ENCODE measurements at places on chromosomes 11 and 22.

DNA sequence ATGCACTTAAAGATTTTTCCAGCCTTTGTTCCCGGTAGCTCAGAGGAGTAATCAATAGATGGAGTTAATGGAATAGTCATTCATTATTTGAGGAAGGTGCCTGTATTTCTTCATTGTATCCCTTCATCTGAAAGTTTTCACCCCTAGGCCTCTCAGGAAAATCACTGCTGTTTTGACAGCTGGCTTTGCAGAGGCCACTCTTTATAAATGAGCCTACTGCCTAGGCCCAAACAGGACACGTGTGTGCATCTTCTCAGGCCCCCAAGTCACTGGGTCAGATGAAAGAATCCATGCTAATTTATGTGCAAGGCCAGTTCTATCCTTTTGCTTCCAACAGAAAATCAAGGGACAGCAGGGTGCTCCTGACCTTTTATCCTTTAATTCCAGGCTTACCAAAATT is 76.8 kb downstream of the MPPED2 start:
- no peak for DNase-seq

DNA sequence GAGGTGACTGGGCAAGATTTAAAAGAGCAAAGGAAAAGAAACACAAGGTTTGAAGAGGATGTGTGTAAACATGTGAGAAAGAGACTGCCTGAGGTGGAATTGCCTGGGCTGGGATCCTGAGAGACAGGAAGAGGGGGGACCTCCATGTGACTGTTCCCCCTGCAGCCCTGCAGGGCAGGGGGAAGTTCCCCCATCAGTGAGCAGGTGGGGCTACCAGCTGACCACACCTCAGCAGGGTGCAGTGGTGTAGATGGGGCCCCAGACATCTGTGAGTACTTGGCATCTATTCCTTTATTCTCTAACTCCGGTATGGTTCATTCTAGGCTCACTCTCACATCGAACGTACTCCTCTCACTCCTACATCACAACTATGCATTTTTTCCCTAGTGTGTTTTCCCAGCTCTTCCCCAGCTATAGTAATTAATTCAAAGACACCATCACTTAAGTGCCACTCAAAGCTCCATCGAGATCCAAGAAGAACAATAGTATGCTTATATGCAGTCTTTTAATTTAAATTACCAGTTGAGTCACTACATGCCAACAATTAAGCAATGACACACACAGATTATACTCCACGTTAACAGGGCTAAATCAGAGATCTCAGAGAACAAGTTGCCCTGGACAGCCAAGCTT is 42.7 kb downstream of the LGR4 start:
- DNase-seq: no peak

DNA sequence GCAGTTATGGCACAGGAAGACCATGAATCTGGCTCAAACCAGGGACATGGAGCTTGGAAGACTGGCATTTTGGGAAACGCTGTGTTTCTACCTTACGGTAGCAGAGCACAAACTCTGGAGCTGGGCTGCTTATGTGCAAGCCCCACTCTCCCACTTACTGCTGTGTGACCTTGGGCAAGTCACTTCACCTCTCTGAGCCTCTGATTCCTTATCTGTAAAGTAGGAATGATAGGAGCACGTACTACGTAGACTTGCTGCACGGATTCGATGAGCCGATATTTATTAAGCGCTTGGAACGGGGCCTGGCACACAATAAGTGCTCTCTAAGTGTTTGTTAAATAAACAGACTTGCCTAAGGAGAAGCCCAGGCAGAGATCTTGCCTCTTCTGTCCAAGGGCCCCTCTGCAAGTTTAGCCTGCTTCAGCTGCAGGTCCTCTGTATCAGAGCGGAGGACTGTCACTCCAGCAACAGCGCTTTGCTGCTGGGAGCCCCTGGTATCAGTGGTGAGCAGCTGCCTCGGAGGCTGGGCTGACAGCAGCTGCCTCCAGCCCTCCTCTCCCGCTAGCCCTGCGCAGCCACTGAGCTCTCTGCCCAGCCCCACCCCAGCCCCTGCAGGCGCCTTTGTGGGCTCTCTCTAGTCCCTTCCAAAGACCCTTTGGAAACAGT is 96.9 kb upstream of the ANO1 start:
- DNase-seq: no peak

DNA sequence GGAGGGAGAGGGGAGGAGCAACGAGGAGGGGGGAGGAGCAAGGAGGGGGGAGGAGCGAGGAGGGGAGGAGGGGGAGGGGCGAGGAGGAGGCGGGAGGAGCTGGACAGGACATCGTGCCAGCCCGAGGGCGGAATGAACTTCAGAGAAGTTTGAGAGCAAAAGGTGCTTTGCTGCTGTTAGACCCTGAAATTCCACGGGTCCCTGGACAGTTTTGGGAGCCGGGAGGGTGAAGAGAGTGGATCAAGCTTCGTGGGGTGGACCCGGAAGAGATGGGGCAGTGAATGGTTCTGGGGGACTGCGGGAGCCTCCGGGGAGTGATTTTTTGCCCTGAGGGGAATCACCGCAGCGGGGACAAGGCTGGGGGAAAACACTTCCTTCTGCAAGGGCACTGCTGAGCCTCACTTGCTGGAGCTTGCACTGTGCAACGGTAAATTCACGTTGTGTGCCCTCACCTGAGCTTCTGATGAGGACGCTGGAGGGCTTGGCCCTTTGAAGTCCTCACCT is 10.7 kb upstream of the NLRP6 start:
- DNase-seq: peak; percentile 22

- no peak for DNase-seq
These were observed 110.9 kb downstream of the DYNC2H1 start for GRCh38 chr11:103220133-103220532.

DNA sequence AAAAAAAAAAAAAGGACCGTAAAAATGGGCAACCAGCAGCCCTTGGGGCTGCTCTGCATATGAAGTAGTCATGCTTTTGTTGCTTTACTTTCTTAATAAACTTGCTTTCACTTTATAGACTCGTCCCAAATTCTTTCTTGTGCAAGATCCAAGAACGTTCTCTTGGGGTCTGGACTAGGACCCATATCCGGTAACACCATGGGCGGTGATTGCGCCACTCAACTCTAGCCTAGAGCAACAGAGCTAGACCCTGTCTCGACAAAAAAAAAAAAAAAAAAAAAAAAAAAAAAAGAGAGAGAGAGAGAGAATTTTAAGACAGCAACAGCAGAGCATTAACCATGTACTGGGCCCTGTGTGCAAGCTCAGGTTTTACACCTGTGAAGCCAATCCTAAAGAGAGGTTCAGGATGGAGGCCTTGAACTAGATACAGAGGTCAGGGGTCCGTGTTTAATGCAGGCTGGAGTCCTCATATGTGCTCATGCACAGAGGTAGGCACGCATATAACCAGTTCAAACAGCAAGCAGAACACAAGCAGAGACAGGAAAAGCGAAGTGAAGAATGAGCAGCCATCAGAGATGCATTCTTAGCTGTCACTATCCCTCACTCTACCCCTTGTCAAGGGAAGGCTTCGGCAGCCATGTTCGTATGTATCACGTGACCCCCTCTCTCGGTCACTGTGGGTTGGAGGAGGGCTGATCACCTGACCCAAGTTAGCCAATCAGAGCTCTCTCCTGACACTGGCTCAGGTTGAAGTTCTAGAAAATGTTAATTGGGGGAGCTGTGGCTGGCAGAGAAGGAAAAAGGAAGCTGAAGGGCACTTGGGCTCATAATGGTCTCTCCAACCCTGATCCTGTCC is 16.7 kb upstream of the SYT12 start:
- peak; percentile 21 for DNase-seq

DNA sequence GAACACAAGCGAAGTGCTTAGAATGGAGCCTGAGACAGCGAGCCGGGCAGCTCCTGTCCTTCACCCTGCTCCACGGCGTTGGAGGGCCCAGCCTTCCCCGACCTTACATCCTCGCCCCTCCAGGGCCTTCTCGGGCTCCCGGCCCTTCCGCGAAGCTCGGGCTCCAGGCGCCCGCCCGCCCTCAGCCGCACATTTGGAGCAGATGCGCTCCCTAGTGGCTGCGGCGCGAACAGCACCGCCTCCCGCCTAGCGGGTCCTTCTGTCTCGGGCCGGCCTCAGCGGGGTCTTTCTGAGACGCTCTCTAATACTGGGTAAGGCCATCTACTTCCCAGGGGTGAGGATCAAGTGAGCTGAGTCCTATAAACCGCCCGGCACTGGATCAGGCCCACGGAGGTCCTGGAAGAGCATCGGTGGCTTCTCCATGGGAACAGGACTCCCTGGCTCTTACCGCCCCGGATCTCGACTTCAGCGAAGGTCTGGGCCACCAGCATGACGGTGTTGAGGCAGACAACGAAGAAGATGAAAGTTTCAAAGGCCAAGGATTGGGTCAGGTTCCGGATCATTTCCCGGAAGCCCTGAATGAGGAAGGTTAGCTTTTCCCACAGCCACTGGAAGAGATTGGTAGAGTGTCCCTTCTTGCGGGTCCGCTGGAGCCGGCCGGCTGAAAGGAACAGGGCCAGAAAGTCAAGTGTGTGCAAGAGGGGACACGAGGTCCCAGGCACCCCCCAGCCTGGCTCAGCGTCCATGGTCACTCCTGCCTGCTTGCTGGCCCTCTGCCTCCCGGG is 3.7 kb downstream of the CATSPER1 start:
- DNase-seq: peak; percentile 75

GRCh38 chr11:34086554-34087283 is 18.7 kb upstream of the NAT10 start:
- DNase-seq: peak; percentile 30

- no peak for DNase-seq
These were observed 13.0 kb upstream of the CDC42EP2 start for GRCh38 chr11:65301491-65302329.

DNA sequence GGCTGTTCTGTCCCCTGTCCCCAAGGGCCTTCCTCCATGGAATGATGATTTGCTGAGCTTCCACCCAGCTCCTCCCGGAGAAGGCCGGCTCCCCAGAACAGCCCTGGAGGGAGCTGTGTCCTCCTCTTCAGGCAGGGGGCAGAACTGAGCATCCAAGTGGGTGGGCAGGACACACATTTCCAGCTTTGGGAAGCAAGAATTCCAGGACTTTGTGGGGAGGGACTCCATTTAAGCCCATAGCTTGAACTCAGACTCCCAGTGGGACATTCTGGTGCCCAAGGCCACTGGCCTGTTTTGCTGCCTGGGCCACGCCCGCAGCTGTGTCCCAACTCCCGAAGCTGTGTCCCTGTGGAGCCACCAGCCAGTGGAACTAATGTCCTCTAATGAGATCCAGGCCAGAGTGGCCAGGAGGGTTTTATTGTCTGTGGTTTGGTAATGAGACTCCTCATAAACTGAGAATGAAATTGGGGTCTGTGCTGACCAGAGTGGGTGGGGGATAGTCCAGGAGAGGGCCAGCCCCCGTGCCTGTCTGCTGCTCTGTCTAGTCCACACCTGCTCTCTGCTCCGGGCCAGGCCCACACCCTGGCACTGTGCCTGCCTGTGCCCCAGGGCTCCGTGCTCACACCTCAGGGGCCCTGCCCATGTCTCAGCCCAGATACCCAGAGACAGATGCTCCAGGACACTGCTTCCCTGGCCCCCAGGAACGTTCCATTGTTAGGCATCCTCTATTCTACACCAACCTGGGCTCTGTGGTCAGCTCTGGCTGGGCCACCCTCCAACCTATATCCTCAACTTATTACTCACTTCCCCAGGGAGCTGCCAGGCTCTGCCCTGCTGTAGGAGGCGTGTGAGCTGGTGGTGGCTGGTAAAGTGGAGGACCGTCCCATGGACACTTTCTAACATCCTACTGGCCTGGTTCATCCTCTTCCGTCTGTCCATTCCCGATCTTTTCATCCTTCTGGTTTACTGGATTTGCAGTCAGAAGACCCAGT is 7.6 kb downstream of the NECTIN1 start:
- no peak for DNase-seq

- no peak for DNase-seq
These were observed 26.4 kb downstream of the FBLN1 start for GRCh38 chr22:45529105-45529504.

DNA sequence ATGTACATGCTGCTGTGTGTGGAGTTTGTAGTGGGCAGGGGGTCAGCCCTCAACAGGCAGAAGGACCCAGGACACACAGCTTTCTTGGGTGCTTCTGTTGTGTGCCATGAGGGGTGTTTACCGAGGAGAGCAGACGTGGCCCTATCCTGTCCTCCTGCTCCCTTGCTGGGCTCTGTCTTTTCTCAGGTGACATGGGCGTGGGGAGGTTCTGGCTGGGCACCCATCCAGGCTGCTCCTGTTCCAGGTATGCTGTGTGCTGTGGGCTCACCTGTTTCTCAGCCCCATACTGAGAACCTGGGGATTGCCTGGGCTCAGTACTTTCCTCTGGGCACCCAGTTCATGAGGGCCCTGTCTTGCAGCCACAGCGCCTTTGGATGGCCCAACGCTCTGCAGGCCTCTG is 23.3 kb downstream of the MICALL1 start:
- no peak for DNase-seq

GRCh38 chr11:11456866-11457265 is 103.8 kb upstream of the CSNK2A3 start:
- no peak for DNase-seq

DNA sequence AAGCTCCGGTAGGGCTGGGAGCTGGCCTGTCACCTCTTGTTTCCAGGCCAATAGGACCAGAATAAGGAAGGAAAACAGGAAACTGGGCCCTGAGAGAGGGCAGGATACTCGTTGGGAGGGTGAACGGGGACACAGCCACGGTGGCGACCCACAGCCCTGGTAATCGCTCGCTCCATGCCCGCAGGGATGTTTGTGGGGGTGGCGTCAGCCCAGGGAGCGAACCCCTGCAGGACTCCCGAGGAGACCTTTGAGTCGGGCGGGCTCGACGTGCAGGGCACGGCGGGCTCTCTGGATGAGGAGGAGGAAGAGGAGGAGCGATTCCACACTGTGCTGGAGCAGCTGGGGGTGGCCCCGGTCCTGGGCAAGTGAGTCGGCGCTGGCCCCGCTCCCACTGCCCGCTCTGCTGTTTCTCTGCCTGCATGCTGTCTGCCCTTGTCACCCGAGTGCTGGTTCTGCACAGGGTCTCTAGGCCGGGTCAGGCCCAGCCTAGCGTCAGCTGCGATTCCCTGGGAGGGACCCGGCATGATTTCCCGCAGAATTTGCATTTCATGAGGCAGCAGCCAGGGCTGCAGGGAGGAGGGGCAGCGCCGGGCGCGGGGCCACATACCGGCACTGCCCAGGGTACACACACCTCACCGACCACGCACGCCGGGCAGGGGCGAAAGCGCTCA is 1.6 kb downstream of the CRACR2B start:
- DNase-seq: no peak

- no peak for DNase-seq
These were observed 16.3 kb downstream of the LTO1 start for GRCh38 chr11:69658626-69659450.

DNA sequence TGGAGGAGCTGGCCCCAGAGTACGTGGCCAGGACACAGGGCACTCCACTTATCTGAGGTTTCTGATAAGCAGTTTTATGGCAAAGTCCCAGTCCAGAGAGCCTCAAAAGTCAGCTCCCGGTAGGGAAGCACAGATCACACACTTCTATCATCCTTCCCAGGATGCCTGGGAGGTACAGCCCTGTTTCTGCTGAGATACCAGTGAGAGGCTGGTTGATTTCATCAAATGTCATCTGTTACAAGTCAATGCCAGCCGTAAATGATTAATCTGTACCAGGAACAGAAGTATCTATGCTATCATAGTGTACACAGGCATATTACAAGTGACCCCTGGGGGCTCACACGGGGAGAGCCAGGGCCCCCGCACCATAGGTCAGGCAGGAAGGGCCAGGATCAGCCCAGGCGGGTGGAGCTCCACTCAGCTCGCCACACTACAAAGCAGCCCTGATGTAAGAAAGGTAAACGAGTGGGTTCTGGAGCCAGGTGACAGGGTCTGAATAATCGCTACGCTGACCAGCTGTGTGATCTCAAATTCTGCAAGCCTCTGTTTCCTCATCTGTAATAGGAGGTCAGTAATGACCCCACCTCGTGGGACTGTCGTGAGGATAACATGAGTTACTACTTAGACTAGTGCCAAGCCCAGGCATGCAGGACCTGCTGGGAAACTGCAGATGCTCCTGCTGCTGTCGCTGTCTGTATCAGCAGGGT is 17.6 kb downstream of the PLA2G6 start:
- no peak for DNase-seq
